ENCODE measurements at places on chromosomes 1 and 21.

DNA sequence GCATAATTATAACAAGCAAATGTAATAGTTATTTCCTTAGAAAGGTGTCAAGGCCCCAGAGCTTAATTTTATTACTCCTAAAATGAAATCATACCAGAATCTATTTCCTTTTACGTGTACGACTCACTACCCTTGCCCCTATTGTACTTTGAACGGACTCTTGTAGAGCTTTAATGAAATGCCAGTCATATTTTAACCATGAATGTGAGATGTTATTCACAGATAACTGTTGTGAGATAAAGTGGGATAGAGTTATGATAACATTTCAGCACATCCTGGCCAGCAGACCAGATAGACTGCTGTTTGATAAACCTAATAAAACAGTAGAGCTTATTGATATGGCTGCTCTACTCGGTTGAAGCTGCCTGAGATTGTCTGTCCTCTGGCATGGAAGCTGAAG is 500.8 kb upstream of the PBX1 start:
- DNase-seq = no peak

DNA sequence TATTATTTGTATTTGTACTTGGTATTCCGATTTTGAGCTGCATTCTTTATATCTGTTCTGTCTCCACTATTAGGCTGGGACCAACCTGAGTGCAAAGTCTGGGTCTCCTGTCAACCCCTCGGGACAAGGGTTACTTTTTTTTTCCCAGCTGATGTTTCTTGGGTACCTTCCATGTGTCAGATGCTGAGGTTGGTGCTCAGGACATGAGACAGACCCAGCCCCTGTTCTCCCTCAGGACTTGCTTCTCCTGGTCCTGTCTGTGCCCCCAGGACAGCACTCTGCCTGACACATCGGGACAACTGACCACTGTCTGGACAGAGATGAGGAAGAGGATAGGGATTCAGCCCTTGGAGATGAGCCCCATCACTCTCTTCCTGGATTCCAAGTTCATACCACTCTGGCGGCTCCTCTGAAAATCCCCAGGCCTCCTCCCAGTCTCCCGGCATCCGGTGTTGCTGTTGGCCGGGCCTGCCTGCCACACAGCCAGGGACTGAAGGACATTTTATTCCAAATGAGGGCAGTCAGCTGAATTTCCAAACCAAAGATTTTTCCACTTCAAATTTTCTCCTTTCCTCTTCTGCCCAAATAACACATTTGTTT is 55.6 kb upstream of the FMOD start:
- DNase-seq = no peak

- no peak for DNase-seq
Measured at GRCh38 chr1:18761948-18762840, 97.3 kb downstream of the TAS1R2 start.

DNA sequence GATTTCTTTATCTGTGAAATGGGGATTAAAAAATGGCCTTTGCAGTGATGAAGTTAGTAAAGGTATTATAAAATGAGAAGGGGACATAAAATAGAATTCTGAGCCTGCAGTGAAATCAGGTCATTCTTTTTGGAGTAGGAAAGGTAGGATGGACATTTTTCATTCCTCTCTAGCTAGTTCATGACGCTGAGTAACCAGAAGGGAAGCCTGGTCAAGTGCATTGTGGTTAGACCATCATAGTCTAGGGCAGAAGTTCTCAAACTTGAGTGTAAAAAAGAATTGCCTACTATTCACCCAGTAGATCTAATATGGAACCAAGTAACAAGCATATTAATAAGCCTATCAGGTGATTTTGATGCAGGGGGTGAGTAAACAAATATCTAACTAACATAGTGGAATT is 50.8 kb downstream of the TGFB2 start:
- no peak for DNase-seq

DNA sequence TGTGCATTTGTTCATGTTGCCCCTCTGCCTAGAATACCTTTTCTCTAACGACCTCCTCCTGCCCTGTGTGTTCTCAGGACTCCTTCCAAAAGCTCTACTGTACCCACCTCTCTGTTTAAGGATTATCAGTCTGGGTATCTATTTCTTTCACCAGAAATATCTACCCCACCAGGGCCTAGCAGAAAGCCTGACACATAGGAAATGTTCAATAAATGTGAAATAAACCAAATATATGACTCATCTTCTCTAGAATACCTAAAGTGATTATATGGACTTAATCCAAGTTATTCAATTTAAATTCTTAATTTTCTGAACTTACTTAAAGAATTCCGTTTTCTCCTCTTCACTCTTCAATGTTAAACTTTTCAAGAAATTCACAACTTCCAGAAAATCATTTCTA is 27.1 kb downstream of the SCYL3 start:
- no peak for DNase-seq

- DNase-seq = no peak
Measured at GRCh38 chr21:44414291-44415072, 40.8 kb upstream of the LRRC3 start.

- no peak for DNase-seq
Measured at GRCh38 chr1:207873055-207873890, 37.7 kb downstream of the CD34 start.

GRCh38 chr21:37700641-37701202 is 215.5 kb downstream of the KCNJ6 start:
- no peak for DNase-seq

DNA sequence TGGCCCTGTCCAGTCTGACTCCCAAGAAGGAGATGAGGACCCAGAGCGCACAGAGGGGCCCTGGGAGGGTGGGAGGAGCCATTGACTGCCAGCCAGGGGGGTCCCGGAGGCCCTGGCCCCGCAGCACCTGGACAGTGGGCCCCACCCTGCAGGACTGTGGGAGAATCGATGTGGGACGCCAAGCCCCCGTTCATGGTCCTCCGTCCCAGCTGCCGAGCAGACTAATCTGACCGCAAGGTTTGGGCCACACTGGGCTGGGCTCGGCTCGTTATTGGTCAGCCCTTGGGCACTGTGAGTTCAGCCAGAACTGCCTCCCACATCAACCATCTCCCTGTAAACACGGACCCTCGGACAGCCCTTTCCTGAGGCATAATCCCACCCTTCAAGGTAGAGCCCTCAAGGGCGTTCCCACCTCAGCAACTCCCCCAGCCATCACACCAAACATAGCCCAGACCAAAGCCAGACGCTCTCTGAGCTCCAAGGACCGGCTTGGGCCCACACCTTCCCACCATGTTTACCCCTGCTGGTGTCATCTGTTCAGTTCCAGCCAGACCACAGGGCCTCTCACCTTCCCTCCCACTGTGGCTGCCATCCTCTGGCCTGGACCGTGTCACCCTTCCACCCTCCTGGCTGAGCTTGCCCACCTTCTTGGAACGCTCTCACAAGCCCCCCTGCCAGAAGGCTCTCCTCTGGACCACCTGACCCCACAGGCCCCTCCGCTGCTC is 16.2 kb upstream of the POFUT2 start:
- no peak for DNase-seq

DNA sequence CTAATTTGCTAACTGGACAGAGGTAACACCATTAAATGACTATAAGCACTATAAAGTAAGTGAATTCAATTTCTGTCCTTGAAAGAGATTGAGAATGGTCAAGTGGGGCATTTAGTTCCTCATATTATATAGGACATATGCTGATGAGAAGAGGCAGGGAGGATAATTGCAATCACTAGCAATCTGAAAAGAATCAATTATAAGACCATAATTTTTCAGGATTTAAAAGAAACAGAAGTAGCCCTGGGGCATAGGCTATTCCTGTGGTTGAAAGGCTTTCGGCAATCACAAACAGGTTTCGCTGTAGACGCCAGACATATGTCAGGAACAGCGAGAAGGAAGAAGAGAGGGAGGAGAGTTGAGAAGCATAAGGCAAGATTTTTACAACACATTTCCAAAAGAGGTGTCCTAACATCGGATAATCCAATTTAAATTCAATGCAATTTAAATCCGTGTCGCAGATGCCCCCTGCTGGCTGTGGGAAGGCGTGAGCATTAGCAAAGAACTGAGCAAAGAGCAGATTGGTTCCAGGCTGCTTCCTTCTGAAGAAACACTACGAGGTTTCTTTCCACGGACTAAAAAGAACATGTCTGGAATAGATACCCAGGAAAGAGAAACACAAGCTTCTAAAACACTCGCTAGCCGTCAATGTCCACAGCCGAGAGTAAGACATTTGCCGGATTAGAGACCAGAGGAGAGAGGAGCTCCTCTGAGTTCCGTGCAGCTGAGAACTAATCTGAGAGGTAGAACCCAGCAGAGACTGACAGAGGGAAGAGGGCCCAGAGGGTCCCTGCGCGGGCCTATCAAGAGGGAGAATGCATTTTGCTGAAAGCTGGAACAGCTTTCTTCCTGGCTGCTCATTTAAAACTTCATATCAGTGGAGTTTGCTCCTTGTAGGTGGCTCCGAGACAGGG is 27.9 kb downstream of the RGS5 start:
- DNase-seq = peak; percentile 42

DNA sequence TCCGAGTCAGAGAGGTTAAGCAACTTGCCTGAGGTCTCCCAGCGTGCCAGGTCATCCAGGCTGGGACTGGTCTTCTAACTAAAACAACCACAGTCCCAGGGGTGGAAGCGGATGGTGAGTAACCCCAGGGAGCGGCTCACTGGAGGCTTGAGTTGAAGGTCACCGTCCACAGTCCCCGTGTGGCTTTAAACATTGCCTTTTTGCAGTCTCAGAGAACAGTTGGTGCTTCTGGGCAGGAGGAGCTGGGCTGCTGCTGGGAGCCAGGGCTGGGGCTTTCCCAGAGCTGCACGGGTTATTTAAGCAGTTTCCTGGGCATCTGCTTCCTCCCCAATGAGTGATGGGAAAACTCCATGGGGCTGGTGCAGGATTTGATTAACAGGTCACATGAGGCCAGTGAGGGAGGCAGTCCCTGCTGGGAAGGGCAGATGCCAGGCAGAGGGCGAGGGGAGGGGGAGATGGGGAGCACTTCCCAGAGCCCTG is 12.3 kb downstream of the ARHGEF10L start:
- no peak for DNase-seq

DNA sequence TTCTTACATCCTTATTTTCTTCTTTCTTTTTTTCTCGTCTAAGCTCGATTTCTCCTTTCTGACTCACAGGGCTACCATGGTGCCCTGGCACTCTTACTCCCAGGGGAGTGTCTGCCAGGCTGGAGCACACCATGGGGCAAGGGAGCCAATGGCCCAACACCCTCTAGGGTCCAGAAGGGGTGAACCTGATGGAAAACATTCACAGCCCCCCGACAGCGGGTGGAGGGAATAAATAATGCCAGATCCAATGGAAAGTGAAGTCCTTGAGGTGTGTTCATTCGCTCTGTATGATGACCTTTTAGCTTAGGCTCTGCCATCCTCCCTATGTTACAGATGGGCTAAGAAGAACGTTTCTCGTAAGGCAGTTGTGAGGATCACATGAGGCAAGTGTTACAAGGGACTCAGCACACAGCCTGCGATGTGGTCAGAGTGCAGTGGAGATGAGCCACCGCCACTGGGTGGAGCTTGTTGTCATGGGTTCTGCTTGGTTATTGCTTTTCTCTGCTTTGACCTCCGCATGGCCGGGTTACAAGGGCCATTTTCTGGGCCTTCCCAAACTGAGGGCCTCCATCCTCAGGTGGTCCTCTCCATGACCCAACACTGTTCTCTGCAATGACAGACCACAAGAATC is 3.5 kb upstream of the FCMR start:
- DNase-seq = no peak

- DNase-seq = peak; percentile 54
Measured at GRCh38 chr21:28745131-28746016, 247.3 kb downstream of the LTN1 start.

DNA sequence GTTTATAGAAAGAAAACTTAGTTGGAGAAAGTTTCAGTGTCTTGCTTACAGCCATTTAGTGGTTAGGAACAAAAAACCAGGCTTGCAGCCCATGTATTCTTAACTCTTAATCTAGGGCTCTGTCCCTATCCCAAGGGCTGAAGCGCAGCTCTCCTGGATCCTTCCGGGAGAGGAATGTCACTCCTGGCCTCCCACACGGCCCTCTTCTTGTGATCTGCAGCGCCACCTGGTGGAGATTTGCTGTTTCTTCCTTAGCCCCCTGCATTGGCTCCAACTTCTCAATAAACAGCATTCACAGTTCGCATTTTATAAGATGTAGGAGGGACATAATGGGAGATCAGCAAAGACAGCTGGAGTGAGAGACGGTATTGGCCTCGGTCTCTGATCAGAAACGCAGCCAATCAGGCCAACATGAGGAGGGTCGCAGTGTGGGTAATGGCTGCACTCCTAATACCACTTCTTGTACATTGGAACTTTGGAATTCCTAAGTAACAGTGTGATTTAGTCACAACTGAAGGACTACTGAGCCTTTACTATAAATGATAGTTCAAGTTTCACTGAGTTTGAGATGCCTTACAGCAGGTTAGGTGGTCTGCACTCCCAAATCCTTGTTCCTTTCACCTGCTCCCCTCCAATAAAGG is 283.4 kb downstream of the ASTN1 start:
- DNase-seq = peak; percentile 40

DNA sequence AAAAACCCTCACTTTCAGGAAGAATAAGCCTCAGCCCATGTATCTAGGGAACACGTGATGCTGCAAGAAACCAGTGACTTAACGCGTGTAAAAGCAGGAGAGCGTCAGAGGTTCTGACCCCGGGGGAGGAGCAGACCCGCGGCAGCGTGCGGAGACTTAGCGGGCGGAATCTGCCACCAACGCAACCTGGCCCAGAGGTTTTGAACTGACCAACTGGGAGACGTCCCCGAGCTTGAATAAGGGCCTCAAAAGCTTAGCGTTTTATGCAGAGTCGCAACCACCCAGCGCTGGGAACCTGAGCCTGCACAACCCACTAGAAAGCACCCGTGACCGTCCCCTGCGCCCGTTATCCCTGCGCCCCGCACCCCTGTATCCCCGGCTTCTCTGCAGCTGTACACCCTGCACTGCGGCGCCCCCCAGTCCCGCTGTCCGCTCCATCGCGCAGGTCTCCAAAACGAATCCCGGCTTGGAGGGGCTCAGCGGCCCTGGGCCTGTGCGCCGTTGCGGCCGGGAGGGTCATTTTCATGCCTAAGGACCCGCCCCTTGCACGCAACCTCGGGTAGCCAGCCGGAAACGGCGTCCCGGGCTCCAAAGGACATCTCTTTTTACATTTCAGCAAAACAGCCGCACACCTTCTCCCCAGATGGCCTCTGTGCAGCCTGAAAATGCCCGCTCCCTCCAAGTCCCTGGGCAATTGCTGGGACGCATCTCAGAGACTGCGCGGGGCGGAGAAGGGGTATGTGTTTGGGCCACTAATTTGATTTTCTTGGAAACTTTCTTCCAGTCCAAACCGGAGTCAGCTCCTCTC is 29.4 kb upstream of the TRIM17 start:
- no peak for DNase-seq

- no peak for DNase-seq
Measured at GRCh38 chr1:167465018-167465417, 53.3 kb downstream of the CD247 start.

Measured in stimulated activated CD4-positive, alpha-beta T cell treated with anti-CD3 and anti-CD28 coated beads, TNF-alpha, amount 100 ng/mL, for 48 hours (primary cell).